ENCODE measurements at places on chromosomes 3 and 15.

DNA sequence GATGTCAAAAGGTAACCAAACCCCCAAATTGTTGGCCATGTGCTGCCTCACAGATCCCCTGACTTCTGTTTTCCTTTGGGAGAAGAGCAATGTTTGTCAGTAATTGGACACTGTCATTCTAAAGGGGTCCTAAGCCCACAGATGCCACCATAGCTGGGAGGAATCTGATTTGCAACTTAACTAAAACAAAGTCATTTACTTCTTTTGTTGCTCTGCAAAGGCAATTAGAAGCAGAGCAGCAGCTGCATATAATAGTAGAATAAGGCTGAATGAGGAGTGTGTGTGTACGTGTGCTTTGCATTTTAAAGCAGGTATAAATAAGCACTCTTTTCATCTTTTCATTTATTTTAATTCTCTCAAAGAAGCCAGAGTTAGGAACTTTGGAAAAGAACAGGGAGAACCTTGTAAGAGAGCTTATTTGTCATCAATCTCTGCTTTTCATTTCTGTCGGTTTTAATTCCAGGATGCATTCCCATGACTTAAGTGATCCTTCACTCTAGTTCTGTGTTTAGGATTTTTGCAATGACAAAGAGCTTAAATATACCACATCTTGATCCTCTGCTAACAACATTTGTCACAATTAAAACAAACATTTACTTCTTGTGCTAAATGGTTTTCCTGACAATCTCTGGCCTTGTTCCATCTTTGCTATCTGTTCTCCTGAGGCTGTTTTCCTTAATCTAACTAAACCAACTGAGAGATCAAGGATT lies 530.2 kb upstream of the CBLB start:
- no peak for DNase-seq

DNA sequence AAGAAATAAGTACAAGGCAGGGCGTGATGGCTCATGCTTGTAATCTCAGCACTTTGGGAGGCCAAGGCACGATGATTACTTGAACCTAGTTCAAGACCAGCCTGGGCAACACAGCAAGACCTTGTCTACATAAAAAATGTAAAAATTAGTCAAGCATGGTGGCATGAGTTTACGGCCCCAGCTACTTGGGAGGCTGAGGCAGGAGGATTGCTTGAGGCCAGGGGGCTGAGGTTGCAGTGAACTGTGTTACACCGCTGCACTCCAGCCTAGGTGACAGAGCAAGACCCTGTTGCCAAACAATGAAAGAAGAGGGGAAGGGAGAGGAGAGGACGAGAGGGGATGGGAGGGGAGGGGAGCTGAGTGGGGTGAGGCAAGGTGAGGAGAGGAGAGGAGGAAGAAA lies 152.7 kb upstream of the PRICKLE2 start:
- no peak for DNase-seq

DNA sequence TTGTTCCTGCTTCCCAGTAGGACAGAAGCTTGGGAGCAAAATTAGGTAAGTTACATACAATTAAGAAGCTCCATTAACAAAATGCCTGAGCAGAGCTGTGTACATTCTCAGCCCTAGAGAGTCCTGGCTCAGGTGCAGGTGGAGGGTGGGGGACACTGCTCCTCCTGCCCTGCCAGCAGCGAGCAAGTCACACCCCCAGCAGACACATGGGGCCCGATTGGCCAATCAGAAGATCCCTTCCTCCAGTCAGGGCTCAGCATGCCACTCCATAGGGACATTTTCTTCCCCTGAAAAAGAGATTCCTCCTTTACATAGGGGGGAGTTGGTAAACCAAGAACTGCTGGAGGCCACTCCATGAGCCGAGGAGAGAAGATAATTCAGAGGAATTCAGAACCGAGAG lies 62.1 kb downstream of the PLXNA1 start:
- peak; percentile 36 for DNase-seq

DNA sequence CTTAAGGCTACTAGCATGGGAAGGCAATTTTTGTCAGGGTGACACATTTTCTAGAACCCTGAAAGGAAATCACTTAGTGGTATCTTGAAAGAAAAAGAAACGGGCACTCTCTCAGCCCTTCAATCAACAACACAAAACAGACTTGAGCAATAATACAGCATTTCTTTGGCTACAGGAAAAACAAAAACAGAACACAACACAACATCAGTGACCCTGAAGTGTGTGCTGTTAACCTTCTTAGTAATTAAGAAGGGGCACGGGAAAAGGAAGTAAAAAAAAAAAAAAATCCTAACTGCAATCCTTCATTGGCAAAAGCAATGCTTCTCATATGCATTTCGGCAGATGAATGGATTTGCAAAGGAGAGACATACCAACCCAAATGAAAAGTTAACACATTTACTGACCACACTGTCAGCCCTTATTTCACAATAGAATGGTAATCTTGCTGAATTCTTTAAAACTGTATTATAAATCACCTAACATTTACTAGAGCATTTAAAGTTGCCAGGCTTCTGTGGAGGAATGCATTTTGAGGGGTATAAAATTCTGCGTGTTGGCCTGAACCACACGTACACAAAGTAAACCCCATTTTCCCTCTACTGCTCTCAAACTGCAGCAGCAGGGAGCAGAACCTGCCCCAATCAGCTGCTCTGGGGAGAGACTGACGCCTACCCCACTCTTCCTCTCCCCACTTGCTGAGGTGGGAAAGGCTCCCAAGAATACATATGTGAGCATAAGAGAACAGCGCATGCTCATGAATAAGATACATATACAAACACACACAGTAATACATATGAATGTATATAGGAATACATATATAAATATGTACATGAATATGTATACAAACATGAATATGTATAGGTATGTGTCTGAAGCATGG lies 198.5 kb downstream of the FOXP1 start:
- no peak for DNase-seq

DNA sequence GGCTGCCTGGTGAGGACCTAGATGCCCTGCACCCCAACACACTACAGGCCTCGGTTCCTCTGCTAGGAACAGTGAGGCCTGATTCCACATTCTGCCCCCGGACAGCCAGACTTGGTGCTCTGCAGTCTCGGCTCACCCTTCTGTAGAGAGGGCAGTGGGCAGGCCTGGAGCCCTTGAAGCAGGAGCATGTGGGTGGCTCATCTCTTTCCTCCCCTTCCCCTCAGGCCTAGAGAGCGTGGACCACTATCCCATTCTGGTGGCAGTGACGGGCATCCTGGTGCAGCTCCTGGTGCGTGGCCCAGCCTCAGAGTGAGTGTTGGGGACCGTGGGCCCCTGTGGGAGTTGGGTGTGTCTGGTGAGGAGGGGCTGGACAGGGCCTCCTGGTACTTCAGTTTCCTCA lies 3.3 kb downstream of the AMIGO3 start:
- no peak for DNase-seq

- DNase-seq = no peak
These were observed 49.2 kb downstream of the SLC15A2 start for GRCh38 chr3:121943431-121943830.

GRCh38 chr15:81054236-81054635 lies 53.5 kb downstream of the TLNRD1 start:
- no peak for DNase-seq

GRCh38 chr15:48861813-48862431 lies 16.0 kb upstream of the EID1 start:
- DNase-seq = peak; percentile 54

DNA sequence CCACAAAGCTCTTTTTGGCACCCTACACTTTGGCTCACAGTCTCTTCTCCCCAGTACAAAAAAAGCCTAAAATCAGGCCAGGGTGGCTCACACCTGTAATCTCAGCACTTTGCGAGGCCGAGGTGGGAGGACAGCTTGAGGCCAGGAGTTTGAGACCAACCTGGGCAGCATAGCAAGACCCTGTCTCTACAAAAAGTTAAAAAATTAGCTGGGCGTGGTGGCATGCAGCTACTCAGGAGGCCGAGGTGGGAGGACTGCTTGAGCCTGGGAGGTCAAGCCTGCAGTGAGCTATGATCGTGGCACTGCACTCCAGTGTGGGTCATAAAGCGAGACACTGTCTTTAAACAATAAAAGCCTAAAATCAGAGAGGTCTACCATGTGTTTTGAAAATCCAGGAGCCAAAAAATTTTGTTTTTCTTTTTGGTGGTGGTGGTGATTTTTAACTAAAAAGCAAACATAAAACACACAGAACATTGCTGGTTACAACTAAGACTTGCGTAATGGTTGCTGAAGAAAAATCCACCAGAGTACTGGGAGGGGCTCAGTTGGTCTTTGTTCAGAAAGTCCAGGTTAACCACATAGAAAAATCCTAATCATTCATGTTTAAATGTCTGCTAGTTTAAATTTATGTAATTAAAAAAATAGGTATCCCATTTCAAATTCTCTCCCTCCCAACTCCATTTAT lies 1.6 kb upstream of the MAN2C1 start:
- DNase-seq = no peak

- no peak for DNase-seq
These were observed 72.0 kb upstream of the BLM start for GRCh38 chr15:90644952-90645725.

DNA sequence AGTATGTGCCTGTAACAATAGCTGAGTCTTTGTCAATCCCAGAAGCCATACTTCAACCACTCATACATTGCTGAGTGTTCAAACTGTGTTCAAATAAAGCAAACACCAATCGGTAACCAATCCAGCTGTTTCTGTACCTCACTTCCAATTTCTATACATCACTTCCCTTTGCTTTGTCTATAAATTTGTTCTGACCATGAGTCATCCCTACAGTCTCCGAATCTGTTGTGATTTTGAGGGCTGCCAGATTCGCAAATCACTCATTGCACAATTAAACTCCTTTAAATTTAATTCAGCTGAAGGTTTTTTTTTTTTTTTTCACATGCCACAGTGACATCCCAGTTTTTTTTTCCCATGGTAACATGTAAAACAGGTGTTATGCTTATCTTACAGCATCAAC lies 870.3 kb downstream of the NAALADL2 start:
- DNase-seq = no peak

DNA sequence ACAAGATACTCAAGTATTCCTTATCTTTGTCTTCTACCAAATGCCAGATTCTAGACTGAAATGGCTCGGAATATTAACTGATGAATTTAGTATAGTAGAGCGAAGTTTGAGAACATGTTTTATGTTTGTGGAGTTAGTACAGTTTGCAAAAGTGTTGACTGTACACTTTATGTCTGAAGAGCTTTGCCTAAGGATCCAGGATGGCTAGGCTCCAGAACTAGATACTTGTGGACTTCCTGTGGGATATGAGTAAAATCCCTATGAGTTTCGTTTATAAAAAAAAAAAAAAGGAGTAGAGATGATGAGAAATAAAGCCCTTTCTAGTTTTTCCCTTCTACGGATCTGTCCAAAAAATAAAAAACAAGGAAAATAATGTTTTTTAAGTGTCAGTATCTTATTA lies 96.7 kb downstream of the TP63 start:
- DNase-seq = no peak

GRCh38 chr3:106108925-106109324 lies 240.1 kb upstream of the CBLB start:
- DNase-seq = no peak

GRCh38 chr3:182818296-182818978 lies 25.1 kb downstream of the ATP11B start:
- DNase-seq = no peak

DNA sequence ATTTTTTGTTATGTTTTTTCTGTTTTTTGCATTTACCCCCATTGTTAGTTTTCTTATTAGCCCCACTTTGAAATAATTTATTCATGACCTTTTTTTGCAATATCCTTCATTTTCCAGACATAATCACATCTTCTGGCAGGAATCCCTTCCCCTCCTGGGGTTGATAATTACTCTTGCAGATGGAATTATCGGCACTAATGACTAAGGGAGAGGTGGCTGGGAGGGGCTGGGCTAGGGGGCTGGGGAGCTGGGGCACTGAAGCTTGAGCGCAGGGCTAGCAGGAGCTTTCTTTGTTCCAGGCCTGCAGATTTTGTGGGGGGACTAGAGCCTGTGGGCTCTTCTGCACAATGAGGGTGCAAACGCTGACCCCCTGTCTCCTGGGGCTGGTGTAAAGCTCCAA lies 77.8 kb downstream of the RAB11A start:
- no peak for DNase-seq

DNA sequence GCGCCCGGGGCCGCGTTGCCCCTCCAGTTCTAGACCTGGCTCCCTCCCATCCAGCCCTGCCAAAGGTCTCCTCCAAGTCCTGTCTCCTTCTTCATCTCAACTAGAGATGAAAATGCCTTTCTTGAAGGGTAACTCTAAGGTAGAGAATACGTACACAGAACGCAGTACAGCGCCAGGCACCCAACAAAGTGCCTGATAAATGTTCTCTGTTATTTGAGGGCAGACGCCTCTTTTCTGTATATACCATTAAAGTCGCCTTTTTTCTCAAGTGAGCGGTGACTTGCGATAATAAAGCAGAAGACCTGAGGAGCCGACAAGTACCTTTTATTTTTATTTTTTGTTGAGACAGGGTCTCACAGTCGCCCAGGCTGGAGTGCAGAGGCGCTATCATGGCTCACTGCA lies 809 bp downstream of the CRTAP start:
- no peak for DNase-seq

- no peak for DNase-seq
These were observed 78.4 kb downstream of the RFX7 start for GRCh38 chr15:56165234-56165633.

- no peak for DNase-seq
These were observed 120.7 kb downstream of the NSUN3 start for GRCh38 chr3:94183551-94183950.

GRCh38 chr3:45057557-45057956 lies 31.5 kb downstream of the CLEC3B start:
- no peak for DNase-seq

- no peak for DNase-seq
These were observed 4.6 kb downstream of the SATB1 start for GRCh38 chr3:18420555-18420954.

All from NCI-H774 (cell line).